ENCODE measurements at places on chromosomes 1 and 21.

DNA sequence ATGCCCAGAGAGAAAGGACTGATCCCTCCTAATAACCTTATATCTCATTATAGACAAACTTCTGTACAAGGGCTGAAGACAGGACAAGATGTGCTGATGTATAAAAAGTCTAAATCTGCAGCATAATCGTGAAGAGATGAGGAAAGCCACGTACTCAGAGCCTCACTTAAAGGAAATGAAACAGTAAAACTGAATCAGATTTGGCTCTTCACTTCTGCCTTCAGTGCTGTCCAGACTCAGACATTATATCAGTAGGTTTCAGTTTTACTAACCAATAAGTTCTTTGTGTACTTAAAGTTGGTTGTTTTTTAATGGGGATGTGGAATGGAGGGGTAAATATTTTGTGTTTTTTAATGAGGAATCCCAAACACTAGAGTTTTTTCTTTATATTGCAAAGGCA, 45.3 kb upstream of the RGS1 start:
- no peak for DNase-seq

- no peak for DNase-seq
Measured at GRCh38 chr1:78176448-78176847, 130.7 kb downstream of the GIPC2 start.

GRCh38 chr1:221847676-221848075, 105.8 kb upstream of the DUSP10 start:
- DNase-seq, result no peak

GRCh38 chr1:2053784-2054376, 3.7 kb downstream of the PRKCZ start:
- DNase-seq, result no peak

GRCh38 chr1:107943694-107944093, 21.3 kb downstream of the VAV3 start:
- DNase-seq, result no peak

DNA sequence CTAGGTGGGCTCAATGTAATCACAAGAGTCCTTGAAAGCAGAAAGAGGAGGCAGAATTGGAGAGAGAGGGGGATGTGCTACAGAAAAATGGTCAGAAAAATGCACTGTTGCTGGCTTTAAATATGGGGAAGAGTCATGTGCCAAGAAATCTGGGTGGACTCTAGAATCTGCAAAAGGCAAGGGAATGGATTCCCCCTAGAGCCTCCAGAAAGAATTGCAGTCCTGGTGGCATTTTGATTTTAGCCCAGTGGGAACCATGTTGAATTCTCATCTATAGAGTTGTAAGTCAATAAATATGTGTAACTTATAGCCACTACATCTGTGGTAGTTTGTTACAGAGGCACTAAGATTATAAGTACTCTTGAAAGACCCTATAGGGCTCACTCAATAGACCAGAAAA, 210.3 kb downstream of the ASTN1 start:
- DNase-seq, result no peak

DNA sequence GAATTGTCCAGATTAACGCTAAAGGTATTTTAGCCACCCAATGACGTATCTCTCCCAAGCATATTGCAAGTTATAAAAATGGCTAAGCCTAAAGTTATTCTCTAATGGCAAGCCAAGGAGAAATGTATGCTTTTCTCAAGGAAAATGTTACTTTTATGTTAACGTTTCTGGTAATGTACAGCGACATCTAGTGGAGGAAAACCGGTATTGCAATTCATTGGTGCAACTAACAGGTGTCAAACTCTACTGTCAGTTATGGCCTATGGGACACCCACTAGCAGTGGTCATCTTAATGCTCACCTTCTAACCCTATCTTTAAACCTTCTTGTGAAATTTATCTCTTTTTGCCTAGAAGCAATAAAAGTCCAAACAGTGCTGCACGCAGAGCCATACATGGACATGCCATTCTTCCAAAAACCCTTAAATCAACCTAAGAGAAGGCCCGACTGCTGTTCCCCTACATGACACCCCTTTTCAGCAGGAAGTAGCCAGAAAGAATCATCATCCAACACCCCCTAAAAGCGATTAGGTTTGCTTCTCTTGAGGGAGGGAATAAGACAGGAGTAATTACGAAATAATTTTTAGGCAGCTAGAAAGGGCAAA, 68.7 kb upstream of the LRIF1 start:
- peak; percentile 21 for DNase-seq

DNA sequence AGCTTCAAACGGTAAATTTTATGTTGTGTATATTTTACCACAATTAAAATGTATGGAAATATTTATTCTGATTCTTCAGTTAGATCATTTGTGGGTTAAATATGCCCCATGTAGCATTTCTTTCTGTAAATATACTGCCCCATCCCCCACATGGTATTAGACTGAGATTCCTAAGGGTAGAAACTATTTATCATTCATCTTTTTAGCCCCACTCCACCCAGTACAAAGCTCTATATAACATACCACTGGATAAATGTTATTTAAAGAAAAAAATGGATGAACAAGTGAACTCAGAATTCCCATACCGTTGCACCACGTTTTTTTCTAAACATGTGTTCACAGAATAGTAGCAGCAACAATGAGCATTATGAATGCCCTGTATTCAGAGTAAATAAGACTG, 234.0 kb upstream of the IRF2BP2 start:
- no peak for DNase-seq

DNA sequence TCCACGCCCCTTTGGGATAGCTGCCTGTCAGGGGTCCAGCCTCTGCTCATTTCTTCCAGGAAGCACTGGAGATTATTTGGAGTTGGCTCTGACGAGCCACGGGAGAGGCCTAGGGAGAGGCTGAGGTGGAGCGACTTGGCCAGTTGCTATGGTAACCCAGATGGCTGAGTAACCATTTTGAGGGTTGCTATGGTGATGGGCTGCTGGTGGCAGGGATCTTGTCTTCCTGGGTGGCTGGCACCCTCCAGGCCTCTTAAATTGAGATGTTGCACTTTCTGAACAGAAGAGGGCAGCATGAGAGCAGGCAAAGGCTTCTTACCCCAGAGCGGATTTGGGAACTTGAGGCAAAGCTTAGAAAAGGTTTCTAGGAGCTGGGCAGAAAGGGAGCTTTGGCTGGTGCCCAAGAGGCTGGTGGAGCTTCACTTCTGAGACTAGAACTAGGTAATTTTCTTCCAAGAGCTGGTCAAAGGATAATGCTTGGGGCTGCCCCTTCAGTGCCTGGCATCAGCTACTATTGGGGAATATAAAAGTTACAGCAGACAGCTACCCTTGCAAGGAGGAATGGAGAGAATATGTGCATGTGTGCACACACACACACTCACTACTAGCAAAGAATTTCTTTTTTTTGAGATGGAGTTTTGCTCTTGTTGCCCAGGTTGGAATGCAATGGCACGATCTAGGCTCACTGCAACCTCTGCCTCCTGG, 72.5 kb downstream of the NDUFS5 start:
- peak; percentile 58 for DNase-seq

GRCh38 chr1:81548918-81549587, 251.7 kb upstream of the ADGRL2 start:
- no peak for DNase-seq

GRCh38 chr21:33434770-33435360, 31.7 kb downstream of the IFNGR2 start:
- DNase-seq, result no peak

- no peak for DNase-seq
Measured at GRCh38 chr1:160548960-160549664, 26.1 kb upstream of the SLAMF6 start.

- no peak for DNase-seq
Measured at GRCh38 chr21:25489673-25490072, 117.6 kb downstream of the MRPL39 start.

GRCh38 chr1:49104575-49104974, 327.9 kb upstream of the BEND5 start:
- no peak for DNase-seq

DNA sequence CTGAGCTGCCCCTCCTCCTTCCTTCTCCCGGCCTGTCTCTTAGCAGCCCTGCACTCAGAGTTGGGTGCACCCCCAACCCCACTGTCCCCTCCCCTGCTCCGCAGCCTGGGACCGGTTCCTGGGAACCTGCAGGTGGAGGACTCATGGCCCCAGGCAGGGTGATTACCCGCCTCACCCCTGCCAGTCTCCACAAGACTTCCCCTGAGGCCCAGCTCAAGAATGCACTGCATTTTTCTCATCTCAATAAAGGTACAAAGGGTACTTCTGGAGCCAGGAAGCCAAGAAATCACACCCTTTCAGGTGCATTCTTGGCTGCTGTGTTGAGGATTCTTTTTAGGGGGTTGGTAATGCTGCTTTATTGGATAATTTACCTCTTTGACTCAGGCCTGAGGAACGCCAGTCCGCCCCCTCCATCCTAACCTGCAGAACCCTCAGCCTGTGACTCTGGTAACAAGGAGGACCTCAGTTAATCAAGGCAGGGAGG, 126.3 kb upstream of the TMPRSS2 start:
- no peak for DNase-seq

DNA sequence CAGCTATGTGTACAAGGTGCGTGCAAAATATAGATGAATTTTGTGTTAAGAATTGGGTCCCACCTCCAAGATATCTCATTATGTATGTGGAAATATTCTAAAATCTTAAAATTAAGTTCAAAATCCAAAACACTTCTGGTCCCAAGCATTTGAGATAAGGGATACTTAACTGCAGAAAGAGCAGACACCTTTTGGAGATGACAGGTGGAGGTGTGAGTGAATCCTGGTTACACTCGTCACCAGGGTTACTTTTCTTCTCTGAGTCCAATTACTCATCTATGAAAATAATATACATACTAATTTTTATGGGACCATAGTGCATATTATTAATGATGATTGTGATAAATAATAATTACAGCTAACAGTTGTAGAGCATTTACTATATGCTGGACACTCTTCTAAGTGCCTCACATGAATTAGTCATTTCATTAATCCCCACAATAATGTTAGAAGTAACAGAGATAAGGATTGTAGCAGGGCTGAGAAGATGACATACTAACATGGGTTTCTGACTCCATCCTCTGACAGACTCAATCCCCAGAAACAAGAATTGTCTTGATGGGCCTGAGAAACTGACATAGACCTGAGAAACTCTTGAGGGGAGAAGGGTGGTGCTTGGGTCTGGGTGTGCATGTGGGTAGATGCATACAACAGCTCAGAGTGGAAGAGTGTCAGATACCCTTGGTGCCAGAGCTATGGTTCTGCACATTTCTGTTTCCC, 8.3 kb upstream of the FASLG start:
- DNase-seq, result no peak

- no peak for DNase-seq
Measured at GRCh38 chr1:5927506-5928370, 64.5 kb downstream of the NPHP4 start.

DNA sequence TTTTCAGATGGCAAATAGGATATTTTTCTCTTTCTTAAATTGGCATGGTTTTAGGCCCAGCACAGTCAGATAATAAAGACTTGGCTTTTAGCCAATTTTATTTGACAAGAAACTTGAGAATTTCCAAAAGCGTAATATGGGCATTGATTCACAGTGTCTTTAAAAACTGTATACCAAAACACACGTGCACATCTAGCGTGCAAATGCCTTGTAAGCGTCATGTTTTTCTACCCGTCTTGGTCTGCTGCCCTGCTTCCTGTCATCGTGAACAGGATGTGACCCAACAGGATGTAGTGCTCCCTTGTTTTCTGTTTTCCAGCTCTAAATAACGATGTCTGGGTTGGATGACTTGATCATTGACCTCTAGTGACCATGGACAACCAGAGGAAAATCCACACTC, 24.7 kb upstream of the SLC44A3 start:
- DNase-seq, result no peak

- DNase-seq, result no peak
Measured at GRCh38 chr1:85199667-85200462, 951 bp downstream of the SYDE2 start.

DNA sequence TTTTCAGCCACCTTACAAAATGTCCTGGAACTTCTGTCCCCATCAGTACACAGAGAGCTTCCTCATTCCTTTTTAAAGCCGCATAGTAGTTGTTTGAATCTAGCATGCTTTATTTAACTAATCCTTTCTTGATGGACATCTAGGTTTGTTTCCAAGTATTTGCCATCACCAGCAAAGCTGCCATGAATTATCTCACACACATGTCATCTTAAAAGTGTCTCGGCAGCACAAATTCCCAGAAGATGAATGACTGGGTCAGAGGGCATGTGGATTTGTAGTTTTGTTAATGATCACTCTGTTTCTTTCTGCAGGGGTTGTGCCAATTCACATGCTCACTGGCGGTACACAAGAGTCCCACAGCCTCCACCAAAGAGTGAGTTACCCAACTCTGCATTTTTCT, 68.3 kb downstream of the CLIC6 start:
- DNase-seq, result no peak

DNA sequence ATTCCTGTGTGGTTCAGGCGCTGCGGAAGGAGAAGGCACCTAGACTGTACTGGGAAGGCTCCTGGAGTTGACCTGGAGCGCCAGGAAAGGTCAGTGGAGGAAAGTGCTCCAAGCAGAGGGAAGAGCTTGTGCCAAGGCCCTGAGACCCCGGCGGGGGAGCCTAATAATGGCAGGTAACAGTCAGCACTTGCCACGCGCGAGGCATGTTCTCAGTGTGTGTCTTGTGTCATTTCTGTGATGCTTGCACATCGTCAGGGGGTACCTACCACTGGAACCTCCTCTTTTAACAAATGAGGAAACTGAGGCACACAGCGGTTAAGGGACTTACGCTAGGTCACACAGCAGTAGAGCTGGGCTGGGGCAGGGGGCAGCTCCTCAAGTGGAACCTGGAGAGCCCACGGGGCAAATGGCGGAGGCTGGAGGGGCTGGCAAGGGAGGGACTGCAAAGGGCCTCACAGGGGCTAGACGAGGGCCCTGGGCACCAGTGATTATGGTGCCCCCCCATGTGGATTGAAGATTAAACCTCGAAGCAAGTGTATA, 976 bp upstream of the BMP8B start:
- no peak for DNase-seq

- no peak for DNase-seq
Measured at GRCh38 chr1:34900775-34901502, 28.5 kb downstream of the DLGAP3 start.

DNA sequence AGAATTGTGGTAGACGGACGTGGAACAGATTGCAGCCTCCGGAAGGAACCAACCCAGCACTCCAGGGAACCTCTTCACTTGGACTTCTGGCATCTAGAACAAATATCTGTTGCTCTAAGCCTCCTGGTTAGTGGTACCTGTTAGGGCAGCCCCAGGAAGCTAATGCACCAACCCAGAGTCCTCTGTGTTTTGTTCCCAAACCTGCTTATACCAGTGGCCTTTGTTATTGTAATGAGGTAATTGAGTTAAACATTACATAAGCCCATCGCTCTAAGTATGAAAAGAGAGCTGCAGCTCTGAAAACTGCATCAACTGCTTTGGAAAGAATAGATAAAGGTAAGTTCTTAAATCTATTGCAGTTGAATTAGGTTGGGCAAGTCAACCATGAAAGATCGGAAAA, 516.7 kb downstream of the NPHP4 start:
- DNase-seq, result no peak

DNA sequence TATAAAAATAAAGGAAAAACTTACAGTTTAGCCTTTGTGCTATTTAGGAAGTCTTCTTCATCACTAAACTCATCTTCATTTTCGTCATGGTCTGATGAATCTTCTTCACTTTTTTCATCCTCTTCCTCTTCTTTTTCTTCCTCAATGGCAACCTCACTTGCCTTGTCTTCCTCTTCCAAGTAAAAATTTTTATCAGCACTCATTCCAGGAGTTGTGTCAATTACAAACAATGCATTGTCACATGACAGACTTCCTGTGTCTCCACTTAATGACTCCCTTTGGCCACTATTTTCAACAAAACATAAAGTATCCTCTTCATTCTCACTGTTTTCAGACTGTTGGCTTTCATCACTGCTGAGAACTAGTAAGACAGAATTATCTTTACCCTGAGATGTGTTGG, 2.8 kb downstream of the DNTTIP2 start:
- DNase-seq, result no peak

GRCh38 chr1:53108646-53109580, 33.5 kb downstream of the SLC1A7 start:
- peak; percentile 46 for DNase-seq

GRCh38 chr1:30668546-30669327, 54.6 kb downstream of the MATN1 start:
- no peak for DNase-seq
